MM.1S (cell line): ENCODE measurements at places on chromosomes 2 and 18.

GRCh38 chr2:180572346-180572745 is 408.1 kb upstream of the UBE2E3 start:
- H3K27me3 ChIP-seq = no peaks in the 10 kb centered on the region
- no peak overlapping the region for H3K27ac ChIP-seq

DNA sequence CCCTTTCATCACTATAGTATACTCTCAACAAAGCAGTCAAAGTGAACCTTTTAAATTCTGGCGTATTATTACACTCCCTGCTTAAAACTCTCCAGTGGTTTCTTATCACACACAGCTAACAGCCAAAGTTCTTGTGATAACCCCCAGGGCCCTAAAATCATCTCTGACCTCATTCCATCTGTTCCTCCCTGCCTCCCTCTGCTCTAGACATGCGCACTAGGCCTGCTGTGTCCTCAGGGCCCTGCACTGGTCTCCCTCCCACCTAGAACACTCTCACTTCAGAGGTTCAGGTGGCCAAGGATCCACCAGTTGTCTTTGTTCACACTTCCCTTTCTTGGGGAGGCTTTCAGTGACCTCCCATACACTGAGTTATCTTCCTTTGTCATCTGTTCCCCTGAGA is 603.4 kb downstream of the DSC3 start:
- H3K27ac ChIP-seq = no peak overlapping the region
- no peaks in the 10 kb centered on the region for H3K4me1 ChIP-seq

DNA sequence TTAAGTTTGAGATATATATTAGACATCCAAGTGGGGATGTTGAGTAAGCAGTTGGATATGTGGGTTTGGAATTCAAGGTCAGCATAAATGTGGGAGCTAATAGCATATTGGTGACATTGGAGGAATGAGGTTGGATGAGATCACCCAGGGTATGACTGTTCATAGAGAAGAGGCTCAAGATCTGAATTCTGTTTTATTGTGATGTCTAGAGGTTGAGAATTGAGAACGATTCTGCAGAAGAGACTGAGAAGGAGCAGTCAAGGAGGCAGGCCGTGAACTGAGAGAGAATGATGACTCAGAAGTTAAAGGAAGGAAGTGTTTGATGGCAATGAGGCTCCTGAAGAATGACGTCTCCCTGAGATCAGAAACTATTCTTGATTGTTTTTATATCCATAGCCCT is 5.9 kb downstream of the SERPINB11 start:
- no peak for DNase-seq
- no peaks in the 10 kb centered on the region for H3K36me3 ChIP-seq
- no peaks in the 10 kb centered on the region for H3K4me1 ChIP-seq

DNA sequence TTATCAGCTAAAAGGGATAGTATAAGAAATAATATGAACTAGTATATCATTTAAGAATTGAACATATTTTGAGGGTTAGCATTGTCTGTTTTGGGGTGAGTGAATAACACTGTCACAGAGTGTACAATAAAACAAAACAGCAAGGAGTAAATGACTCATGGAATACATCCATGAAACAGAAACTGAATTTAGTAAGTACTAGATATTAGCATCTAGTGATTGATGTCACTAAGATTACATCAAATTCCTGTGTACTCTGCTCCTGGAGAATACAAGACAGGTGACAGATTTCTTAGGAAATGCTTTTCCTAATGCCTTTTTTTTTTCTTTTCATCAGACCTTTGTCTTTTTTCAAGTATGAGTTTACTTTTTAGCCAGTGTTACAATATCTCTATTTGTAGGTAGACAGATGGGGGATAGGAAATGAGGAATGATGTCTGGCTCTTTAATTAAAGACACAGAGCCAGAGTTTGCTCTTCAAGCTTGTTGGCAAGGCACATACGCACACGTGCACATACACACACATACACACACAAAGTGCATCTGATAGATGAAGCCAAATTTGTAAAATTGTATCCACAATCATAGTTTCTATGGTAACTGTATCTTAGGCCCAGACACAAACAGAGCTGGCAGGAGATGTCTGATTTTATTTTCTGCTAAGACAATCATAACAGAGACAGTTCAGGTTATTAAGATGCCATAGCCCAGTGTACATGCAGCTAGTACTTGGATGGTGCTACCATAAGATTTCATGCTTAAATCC is 138.2 kb upstream of the NRP2 start:
- no peak overlapping the region for H3K27ac ChIP-seq
- peaks cover 3% of the 10 kb centered on the region for H3K4me1 ChIP-seq
- H3K4me3 ChIP-seq = no peak overlapping the region
- no peaks in the 10 kb centered on the region for H3K36me3 ChIP-seq
- no peaks in the 10 kb centered on the region for H3K27me3 ChIP-seq
- no peak for DNase-seq

DNA sequence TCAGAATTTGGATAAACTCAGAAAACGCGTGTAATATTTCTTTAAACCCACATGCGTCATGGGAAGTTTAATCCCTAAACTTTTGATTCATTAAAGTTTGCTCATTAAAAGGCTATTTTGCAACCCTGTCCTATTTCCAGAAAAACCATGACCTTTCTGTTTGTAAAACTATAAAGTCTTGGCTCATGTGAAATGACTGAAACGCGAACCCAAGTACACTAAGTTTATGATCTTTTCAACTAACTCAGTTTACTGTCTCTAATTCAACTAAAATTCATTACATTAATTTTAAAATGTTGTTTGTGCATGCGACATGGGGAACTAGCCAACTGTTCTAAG is 3.9 kb upstream of the RPL31 start:
- peaks cover 4% of the 10 kb centered on the region for H3K4me1 ChIP-seq
- no peak overlapping the region for H3K4me3 ChIP-seq
- H3K27ac ChIP-seq = no peak overlapping the region
- H3K27me3 ChIP-seq = no peaks in the 10 kb centered on the region
- DNase-seq = no peak
- H3K36me3 ChIP-seq = 0 out of 2 replicates have a peak, but pooled peaks cover 2% of the 10 kb centered on the region

DNA sequence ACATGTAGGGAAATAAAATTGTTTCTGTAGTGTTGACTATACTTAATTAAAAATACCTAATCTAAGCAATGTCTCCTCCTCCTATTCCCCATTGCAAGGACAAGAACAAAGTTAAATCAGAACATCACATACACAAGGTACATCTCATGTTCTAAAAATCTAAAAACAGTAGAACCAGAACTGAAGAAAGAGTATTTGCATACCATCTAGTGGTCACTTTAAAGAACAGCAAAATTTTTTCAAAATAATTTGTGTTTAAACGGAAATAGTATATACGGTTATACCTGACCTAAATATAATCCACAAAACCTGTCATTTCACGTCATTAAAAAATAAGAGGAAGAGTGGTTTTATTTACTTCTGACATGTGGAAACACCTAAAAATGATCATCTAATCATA is 294.3 kb upstream of the KCNH7 start:
- H3K27me3 ChIP-seq = no peaks in the 10 kb centered on the region
- H3K27ac ChIP-seq = no peak overlapping the region
- DNase-seq = peak; percentile 51
- H3K4me1 ChIP-seq = no peaks in the 10 kb centered on the region

DNA sequence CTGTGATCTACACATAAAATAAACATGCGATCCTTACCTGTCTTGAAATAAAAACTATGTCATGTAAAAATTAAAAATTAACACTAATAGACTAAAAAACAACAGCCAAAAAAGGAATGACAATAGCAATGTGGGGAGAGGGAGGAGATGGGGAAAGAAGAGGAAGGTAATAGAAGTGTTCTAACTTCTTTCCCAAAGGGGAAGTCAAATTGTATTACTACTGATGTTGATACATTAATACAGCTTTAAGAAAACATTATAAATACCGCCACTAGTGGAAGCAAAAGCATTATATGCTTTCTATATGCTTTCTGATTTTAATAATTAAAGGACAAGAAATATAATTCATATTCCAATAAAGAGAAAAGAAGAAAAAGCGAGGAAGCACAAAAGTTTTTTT is 22.2 kb downstream of the ZNF516 start:
- no peak overlapping the region for H3K4me3 ChIP-seq
- H3K27ac ChIP-seq = no peak overlapping the region
- H3K27me3 ChIP-seq = no peaks in the 10 kb centered on the region

- H3K4me3 ChIP-seq = no peak overlapping the region
- H3K36me3 ChIP-seq = no peaks in the 10 kb centered on the region
- no peak for DNase-seq
- H3K27me3 ChIP-seq = no peaks in the 10 kb centered on the region
- no peak overlapping the region for H3K27ac ChIP-seq
- no peaks in the 10 kb centered on the region for H3K4me1 ChIP-seq
Measured at GRCh38 chr18:62085756-62086155, 101.1 kb downstream of the PIGN start.

DNA sequence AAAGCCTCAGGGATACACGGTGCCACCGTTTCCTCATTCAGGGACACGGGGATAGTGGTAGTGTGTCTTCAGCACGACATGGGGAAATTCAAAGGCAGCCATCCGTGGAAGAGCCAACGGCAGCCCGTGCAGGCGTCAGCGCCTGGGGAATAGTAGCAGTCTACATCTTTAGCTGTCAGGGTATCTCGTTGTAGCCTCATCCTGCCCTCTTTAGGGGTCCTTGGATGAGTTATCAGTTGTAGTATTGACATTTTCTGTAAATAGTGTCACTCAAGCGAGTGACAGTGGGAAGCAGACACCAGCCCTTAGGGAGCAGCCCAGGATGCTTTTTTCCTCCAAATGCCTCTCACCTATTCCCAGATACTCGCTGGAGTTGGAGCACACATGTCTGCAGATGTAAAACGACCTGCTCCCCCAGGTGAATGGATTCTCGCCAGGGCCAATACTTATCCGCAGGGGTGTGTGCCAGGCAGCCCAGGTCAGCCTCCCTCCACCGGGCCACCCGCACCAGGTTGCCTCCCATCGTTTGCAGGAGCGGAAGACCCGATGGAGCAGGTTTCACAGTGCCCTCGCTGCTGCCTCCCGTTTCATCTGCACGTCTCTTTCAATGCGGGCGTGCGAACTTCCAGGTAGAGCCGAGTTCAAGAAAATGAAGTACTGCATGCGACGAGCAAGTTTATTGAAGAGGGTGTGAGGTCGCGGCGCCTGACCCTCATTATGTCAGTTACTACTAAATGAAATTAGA is 41.0 kb downstream of the AGAP1 start:
- no peak overlapping the region for H3K27ac ChIP-seq
- H3K36me3 ChIP-seq = no peaks in the 10 kb centered on the region
- H3K4me3 ChIP-seq = no peak overlapping the region
- H3K27me3 ChIP-seq = no peaks in the 10 kb centered on the region

DNA sequence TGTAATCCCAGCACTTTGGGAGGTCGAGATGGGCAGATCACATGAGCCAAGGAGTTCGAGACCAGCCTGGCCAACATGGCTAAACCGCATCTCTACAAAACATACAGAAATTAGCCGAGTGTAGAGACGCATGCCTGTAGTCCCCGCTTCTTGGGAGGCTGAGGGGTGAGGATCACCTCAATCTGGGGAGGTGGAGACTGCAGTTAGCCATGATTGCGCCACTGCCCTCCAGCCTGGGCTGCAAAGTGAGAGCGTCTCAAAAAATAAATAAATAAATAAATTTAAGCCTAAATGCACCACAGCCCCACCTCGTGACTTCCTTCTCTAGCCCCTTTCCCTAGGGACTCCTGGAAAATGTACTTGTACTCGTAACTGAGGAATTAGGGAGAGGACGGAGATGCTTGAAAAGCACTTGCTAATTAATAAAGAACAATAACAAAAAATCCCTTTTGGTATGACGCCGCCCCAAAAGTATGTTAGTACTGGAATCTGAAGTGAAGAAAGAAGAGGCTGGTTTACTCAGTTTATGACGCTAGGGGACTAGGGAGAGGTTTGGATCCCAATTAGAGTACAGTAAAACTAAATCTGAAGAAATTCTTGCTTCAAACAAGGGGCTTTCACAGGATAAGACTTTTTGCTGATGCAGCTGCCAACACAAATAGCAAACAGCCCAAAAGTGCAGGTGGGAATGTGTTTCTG is 887 bp upstream of the ZNF396 start:
- H3K4me1 ChIP-seq = no peaks in the 10 kb centered on the region
- H3K27ac ChIP-seq = no peak overlapping the region
- no peak for DNase-seq
- no peak overlapping the region for H3K4me3 ChIP-seq
- no peaks in the 10 kb centered on the region for H3K27me3 ChIP-seq

GRCh38 chr2:215728504-215729065 is 284.8 kb downstream of the MREG start:
- no peaks in the 10 kb centered on the region for H3K27me3 ChIP-seq
- H3K4me1 ChIP-seq = no peaks in the 10 kb centered on the region
- H3K27ac ChIP-seq = no peak overlapping the region
- H3K4me3 ChIP-seq = no peak overlapping the region
- H3K36me3 ChIP-seq = no peaks in the 10 kb centered on the region
- no peak for DNase-seq

DNA sequence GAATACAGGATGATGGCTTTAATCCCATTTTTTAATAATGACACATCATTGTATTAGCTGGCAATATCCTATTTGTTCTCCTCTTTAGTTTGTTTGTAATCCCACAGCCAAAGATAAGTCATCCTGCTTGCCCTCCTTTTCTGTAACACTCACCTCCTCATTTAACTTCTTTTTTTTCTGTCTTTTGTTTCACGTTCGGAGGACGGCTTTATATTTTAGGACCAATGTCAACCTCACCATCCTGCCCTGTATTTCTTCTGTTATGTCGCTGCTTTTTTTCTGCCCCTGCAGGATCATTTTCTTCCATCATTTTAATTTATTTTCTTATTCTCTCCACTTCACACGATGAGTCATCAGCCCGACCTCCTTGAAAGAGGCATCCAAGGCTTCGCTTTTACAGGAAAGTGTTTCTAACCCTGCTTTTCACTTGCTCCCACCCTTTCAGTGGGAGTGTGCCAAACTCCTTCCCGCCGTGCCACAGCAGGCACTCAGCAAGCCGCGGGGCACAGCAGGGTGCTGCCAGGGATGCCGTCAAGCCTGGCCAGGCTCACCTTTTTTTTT is 11.4 kb downstream of the RAB31 start:
- H3K27ac ChIP-seq = no peak overlapping the region
- no peaks in the 10 kb centered on the region for H3K36me3 ChIP-seq
- peaks cover 8% of the 10 kb centered on the region; the same call in 1 of the 2 replicates for H3K4me1 ChIP-seq

GRCh38 chr18:78980777-78981380 is 1.3 kb downstream of the SALL3 start:
- no peak for DNase-seq
- no peak overlapping the region for H3K4me3 ChIP-seq
- H3K4me1 ChIP-seq = no peaks in the 10 kb centered on the region
- no peaks in the 10 kb centered on the region for H3K36me3 ChIP-seq
- no peaks in the 10 kb centered on the region for H3K27me3 ChIP-seq

- H3K4me1 ChIP-seq = no peaks in the 10 kb centered on the region
- no peak for DNase-seq
- H3K4me3 ChIP-seq = no peak overlapping the region
- no peaks in the 10 kb centered on the region for H3K27me3 ChIP-seq
- H3K36me3 ChIP-seq = no peaks in the 10 kb centered on the region
Measured at GRCh38 chr2:216789081-216789480, 70.8 kb downstream of the TNP1 start.

- H3K4me3 ChIP-seq = no peak overlapping the region
- peaks cover 4% of the 10 kb centered on the region; the same call in 1 of the 2 replicates for H3K4me1 ChIP-seq
- H3K36me3 ChIP-seq = no peaks in the 10 kb centered on the region
- no peaks in the 10 kb centered on the region for H3K27me3 ChIP-seq
Measured at GRCh38 chr2:134275058-134275862, 21.4 kb downstream of the MGAT5 start.

- H3K36me3 ChIP-seq = no peaks in the 10 kb centered on the region; the same call in 1 of the 2 replicates
- H3K27me3 ChIP-seq = no peaks in the 10 kb centered on the region
- H3K4me3 ChIP-seq = no peak overlapping the region
- no peaks in the 10 kb centered on the region for H3K4me1 ChIP-seq
- no peak overlapping the region for H3K27ac ChIP-seq
- no peak for DNase-seq
Measured at GRCh38 chr2:32611771-32612170, 16.1 kb upstream of the TTC27 start.

GRCh38 chr2:198106621-198107385 is 302.4 kb downstream of the PLCL1 start:
- H3K27me3 ChIP-seq = no peaks in the 10 kb centered on the region
- H3K4me3 ChIP-seq = no peak overlapping the region
- no peak for DNase-seq
